NCI-H82 (cell line): ENCODE measurements at places on chromosomes 3 and 15.
A peak's percentile ranks its signal among the peaks of the same experiment; 100 is the strongest.

DNA sequence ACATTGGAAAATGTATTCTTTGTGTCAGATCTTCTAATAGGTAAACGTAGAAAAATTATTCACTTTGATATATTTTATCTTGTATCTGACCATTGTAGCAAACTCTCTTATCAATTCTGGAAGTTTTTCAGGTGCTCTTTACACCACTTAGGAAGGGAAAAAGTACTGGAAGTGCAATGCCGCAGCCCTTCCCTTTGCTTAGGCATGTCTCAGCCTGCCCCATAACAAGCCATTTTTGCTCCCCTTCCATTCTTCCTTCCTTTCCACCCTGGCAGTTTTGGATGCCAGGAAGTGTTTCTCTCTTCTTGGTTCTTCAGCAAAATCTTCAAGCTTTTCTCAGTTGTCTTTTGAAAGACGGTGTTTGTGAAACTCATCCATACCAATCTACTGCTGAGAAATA lies 34.9 kb upstream of the SLC9A9 start:
- DNase-seq, result no peak

DNA sequence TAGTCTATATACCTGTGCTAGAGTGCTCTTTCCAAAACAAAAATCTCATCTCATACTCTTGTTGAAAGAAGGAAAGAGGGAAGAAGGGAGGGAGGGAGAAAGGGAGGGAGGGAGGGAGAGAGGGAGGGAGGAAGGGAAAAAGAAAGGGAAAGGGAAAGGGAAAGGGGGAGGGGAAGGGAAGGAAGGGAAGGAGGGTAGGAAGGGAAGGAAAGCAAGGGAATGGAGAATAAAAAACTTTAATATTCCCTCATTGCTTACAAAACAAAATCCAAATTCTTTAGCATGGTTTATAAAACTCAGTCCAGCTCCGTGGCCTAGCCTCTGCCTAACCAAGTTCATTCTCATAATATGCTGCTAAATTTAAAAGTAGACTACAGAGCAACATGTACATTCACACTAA lies 104.5 kb downstream of the ERC2 start:
- no peak for DNase-seq

DNA sequence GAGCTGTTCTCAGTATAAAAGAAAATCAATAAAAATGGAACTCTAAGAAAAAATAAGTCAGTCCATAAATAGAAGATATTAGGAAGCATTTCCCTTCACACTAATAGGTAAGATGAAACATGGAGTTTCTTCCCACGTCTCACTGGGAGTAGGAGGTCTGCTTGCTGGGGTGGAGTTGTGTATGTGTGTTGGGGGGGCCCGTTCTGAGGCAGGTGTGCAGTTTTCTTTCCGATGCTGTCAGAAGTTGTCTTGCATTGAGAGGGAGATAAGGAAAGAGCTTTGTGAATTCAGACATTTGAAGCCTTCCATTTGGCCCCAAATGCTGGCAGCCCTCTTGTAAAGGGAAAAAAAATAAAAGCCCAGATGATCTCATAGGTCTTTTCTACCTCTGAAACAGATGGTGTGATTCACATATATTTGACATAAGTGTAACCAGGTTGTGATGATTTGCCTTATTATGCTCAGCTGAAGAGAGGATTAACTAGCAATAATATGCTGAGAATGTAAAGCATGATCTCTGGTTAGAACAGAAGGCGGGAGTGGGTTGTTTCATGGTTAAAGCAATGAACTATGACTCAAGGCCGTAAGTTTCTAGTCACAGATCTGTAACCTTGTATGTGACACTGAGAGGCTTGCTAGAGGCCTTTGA lies 8.8 kb downstream of the RASGRP1 start:
- DNase-seq, result no peak

- no peak for DNase-seq
These were observed 509.3 kb upstream of the TGFBR2 start for GRCh38 chr3:30097022-30097650.

- DNase-seq, result no peak
These were observed 67.2 kb downstream of the HMG20A start for GRCh38 chr15:77487888-77488287.

- no peak for DNase-seq
These were observed 196.3 kb downstream of the FMN1 start for GRCh38 chr15:32998182-32998581.

- DNase-seq, result no peak
These were observed 7.4 kb upstream of the CAMP start for GRCh38 chr3:48215876-48216275.

GRCh38 chr15:89205991-89206585 lies 15.3 kb downstream of the RLBP1 start:
- DNase-seq, result no peak

GRCh38 chr3:129346695-129347457 lies 68.2 kb downstream of the HMCES start:
- DNase-seq, result no peak

- DNase-seq, result no peak
These were observed 136.4 kb upstream of the CMC1 start for GRCh38 chr3:28104896-28105534.

GRCh38 chr3:44968447-44968858 lies 7.5 kb downstream of the ZDHHC3 start:
- DNase-seq, result no peak

DNA sequence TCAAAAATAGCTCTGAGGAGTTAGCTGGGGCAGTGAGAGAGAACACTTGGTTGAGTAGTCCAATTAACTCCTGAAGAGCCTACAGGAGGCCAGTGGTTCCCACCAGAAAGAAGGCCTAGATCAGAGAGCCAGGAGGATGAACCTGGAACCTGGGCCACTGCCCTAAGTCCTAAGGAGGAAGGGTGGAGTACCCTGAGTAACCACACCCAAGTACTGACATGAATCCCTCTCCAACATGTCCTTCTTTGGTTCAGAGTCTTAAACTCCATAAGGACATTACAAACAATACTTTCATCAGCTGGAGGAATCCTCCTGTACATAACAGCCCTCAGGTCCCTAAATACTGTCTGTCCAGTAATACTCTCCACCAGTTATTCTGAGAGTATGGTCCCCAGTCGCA lies 25.6 kb upstream of the C3orf62 start:
- DNase-seq, result no peak

DNA sequence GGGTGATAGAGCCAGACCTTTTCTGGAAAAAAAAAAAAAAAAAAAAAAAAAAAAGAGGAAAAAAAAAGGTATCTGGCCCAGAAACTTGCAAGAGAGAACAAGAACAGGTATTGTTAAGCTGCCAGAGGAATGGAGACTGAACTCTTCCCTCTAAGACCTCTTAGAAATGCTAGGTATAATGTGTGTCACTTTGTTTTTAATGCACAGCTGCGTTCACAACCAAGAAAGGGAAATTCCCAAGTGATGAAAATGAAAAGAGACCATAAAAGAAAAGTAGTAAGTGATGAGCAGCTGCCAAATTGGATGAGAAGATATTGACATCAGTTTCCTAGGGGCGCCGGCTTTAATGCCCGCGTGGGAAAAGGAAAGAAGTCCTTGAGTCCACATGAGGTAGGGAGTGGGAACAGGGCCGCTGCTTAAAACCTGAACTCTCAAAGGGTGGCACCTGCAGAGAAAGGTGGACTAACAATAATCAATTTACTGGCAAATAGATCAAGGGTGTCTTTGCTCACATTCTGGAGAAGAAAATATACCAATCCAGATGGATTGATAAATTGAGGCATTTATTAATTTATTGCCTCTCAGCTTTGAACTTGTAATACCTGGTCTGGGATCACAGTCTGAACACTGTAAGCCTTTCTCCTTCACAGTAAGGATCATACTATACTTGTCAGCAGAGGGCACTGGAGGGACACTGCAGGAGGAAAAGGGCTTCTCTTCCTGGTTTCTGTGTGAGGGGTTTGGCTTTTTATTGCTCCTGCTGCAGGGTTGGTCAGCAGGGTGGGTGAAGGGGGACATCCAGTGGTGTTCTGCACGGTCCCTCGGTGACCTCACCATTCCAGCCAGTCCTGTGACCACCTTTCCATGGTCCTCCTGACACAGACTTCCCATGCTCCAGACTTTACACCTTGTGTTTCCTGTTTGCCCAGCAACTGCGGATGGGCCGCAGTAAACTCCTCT lies 131.6 kb downstream of the AQP9 start:
- peak; percentile 86 for DNase-seq

- DNase-seq, result no peak
These were observed 7.0 kb downstream of the SLCO3A1 start for GRCh38 chr15:91860498-91860897.

- DNase-seq, result no peak
These were observed 36.6 kb downstream of the RFX7 start for GRCh38 chr15:56207092-56207491.

DNA sequence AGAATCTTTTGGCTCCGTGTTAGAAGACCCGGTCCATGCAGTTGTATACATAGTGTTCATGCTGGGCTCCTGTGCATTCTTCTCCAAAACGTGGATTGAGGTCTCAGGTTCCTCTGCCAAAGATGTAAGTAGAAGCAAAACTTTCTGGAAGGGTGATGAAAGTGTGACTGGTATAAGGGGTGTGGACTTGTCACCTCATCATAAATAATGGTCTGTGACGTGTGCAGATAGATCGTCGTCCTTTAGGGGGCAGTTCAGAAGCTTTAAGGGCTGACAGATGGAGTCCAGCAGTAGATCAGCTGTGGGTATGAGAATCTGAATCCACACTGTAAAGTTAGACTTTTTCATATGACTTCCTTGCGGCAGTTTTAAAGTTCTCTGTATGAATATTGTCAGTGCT lies 15.3 kb downstream of the SEC61A1 start:
- DNase-seq, result peak; percentile 41

- no peak for DNase-seq
These were observed 36.5 kb downstream of the CAPN3 start for GRCh38 chr15:42395838-42396237.

DNA sequence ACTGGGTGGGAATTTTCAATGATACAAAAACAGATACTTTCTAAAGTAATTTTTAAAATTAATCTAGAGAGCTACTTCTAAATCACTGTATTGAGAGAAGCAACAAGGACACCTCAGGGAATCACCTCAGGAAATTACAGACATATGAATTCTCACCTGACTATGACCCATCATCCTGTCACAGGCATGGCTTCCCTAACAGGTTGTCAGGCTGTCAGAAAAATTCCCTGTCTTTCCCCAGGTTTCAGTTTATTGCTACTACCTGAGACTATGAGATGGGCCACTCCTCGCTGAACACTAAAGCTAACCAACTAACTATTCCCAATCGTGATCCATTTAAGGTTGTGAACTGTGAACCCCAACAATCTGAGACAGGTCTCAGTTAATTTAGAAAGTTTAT lies 66.1 kb downstream of the CD200 start:
- DNase-seq, result no peak

GRCh38 chr3:119729996-119730395 lies 27.2 kb downstream of the CFAP91 start:
- DNase-seq, result no peak

- DNase-seq, result peak; percentile 24
These were observed 129.1 kb downstream of the HCN4 start for GRCh38 chr15:73239564-73240215.

DNA sequence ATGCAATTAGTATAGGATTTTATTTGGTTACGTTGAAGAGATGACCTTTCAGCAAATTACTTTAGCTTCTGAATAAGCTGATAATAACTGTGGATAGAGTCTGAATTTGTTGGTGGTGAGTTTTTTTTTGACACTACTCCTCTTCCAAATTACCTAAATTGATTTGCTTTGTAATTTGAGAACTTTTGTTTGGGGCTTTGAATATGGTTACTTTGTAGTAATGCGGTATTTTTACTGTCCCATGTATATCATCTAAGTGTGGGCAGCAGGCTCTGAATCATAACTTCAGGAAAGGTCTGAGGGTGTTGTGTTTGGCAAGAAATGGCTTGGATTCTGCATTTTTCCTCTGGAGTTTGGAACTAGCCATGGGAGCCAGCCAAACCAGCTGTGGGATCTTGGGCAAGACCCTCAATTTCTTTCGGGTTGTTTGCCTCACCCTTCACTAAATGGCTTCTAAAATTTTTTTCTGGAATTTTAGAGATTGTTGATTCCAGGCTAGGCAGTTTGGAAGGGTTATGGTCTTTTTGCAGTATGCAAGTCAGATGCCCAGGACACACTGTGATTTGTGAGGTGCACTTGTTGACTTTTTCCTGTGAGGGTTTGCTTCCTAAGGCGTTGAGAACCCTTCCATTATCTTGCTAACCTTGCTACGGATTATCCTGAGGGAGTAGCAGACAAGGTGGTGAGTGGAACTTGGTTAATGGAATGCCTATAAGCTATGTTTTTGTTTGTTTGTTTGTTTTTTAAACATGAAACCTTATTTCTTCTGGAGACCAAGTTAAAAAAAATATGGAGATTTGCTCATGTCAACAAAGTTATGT lies 10.4 kb downstream of the PTPRG start:
- DNase-seq, result peak; percentile 68
